ENCODE measurements at places on chromosomes 7 and 10.

GRCh38 chr10:68543004-68543918 lies 15.9 kb upstream of the SLC25A16 start:
- DNase-seq: no peak

- no peak for DNase-seq
Observed at GRCh38 chr10:114353383-114353782, 50.9 kb downstream of the AFAP1L2 start.

GRCh38 chr10:22629126-22629525 lies 85.3 kb downstream of the PIP4K2A start:
- no peak for DNase-seq

DNA sequence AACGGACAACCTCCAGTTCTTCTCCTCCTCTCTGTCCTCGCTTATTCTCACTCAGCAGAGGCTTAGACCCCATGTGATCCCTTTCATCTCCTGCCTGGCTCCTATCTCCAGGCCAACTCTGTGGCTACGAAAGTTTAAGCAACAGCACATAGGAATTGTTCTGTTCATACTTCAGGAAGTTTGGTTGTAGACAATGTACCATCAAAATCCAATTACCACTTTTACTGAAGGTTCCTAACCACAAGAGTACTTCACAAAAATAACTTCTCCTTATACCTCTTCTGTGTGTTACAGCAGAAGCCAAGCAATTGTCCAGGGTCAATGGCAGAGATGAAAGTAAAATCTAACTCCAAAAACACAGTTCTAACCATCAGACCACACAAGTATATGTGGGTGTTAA lies 80.0 kb downstream of the SLC25A13 start:
- DNase-seq: no peak

GRCh38 chr10:117503244-117504205 lies 39.0 kb upstream of the EMX2 start:
- no peak for DNase-seq

- DNase-seq: no peak
Observed at GRCh38 chr10:113100281-113100680, 150.2 kb downstream of the TCF7L2 start.

DNA sequence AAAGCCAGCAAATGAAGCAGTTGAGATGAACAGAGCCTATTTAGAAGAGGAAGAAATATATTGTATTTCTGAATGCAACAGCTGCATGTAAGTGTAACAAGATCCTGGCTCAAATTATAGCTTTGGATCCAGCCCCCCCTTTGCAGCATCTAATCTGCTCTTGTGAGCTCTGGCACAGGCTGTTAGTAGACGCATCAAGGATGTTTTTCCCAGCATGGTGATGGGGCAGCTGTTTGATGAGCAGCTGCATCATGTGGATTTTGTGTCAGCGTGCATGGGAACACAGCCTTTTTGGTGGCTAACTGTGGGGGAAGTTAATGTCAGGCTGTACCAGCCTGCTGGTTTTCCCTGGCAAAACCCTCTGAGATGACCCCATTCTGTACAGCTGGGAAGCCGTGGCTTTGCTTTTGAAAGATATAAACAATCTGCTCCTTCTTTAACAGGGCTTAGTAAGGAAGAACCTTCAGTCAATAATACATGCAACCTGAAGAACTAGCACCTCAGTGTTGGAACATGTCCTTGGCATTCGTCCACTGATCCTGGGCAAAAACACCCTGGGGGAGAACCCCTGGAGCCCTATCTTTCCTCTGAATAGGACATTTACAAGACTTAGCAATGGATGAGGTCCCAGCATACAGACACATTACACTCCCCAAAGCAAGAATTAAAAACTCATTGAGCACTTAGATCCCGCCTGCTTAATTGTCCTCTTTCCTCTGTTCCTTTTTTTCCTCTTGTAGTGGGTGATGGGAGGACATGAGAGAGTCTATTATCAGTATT lies 70.6 kb downstream of the NPS start:
- DNase-seq: no peak

DNA sequence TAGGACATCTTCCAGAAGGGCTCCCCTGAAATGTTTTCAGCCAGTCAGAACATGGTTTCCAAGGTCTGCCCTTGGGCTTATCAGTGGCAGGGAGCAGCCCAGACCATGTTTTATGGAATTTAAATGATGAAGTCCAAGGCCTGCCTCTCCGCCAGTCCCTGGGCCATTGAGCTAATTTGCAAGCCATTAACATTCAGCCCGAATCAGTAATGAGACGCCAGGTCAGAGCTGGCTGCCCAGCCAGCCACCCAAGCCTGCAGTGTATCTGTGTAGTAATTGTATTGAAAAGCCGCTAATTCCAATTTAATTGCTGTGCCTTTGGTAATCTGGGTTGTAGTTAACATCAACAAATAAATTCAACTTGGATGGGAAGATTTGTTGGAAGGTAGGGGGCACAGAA lies 131.4 kb downstream of the PAXIP1 start:
- no peak for DNase-seq

DNA sequence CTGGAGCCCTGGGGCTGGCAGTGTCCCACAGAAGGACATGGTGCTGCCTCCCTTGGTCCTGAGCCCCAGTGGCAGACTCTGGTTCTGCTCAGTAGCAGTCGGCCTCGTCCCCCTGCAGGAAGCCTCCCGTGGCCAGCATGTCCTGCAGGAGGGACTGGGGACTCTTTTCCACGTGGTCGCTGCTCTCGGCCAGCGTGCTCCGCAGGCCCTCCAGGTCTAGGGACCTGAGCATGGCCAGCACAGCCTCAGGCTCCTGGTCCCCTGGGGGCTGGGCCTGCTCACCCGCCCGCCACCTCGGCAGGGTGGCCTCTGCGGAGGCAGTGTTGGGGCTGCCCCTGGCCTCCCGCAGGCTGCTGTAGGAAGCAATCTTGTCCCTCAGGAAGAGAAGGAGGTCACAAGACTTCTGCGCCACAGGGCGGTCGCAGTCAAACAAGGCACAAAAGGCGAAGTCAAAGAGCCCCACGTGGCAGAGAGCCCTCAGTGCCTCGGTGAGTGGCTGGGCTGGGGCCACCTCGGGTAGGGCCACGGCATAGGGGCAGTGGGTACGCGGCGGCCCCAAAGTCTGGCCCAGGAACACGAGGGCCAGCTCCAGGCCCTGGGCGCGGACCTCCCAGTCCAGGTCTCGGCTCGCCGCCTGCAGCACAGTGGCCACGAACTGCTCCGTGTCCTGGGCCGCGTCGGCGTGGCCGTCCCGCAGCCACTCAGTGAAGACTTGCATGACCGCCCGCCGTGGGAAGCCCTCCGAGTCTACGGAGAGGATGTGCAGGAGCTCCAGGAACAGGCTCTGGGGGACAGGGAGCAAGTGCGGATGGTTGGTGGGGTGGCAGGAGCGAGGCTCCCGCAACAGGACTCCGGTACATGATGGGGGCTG lies 17.1 kb downstream of the BRAT1 start:
- no peak for DNase-seq

GRCh38 chr10:102632394-102633111 lies 11.7 kb upstream of the TRIM8 start:
- DNase-seq: no peak

DNA sequence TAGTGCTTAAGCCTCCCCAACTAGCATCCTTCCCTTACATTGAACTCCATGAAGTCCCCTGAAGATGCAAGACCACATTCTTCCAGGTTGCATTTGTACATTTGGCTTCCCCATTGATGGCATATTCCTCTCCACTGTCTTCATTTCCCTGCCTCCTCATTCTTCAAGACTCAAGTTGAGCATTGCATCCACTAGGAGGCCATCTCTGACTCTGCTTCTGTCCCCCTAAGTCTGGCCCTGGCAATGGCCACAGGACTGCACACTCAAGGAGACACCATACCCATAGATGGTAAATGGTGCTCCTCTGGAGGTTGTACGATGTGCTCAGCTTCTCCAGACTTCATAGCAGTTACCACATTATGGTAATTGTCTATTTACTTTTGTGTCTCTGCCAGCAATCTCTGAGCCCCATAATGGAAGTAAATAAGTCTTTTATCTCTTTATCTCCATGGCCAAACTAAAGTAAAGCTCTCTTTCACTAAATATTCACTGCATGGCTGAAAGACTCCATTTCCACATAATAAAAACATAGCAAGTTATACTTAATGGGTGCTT lies 112.6 kb downstream of the PTPRZ1 start:
- no peak for DNase-seq

GRCh38 chr10:46012746-46013145 lies 17.7 kb downstream of the NCOA4 start:
- DNase-seq: no peak

- DNase-seq: no peak
Observed at GRCh38 chr10:3689871-3690510, 95.0 kb downstream of the KLF6 start.

GRCh38 chr10:7305053-7305452 lies 105.8 kb downstream of the SFMBT2 start:
- no peak for DNase-seq

- DNase-seq: no peak
Observed at GRCh38 chr7:147276106-147276505, 1159.5 kb downstream of the CNTNAP2 start.

GRCh38 chr7:151351967-151352366 lies 10.4 kb downstream of the NUB1 start:
- DNase-seq: peak; percentile 27

GRCh38 chr7:68998136-68998535 lies 600.1 kb upstream of the AUTS2 start:
- no peak for DNase-seq

GRCh38 chr7:93036807-93037206 lies 81.0 kb downstream of the SAMD9 start:
- no peak for DNase-seq

DNA sequence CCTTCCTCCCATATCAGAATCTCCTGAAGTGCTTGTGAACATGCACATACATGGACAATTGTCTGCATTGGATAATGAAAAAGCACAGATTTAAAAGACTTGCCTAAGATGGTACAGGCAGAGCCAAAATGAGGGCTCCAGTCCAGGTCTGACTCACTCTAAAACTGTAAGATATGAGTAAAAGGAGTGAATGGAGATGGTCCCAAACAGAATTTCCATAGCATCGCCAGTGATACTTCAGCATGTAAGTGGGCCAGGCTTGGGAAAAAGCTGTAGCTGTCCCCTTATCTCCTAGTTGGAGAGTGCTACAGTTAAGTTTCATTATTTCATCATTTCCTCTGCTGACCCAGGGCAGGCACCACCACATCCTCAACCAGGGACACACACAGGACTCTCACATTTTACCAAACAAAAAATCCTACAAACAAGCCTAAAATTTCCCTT lies 26.4 kb upstream of the IL6 start:
- DNase-seq: no peak

DNA sequence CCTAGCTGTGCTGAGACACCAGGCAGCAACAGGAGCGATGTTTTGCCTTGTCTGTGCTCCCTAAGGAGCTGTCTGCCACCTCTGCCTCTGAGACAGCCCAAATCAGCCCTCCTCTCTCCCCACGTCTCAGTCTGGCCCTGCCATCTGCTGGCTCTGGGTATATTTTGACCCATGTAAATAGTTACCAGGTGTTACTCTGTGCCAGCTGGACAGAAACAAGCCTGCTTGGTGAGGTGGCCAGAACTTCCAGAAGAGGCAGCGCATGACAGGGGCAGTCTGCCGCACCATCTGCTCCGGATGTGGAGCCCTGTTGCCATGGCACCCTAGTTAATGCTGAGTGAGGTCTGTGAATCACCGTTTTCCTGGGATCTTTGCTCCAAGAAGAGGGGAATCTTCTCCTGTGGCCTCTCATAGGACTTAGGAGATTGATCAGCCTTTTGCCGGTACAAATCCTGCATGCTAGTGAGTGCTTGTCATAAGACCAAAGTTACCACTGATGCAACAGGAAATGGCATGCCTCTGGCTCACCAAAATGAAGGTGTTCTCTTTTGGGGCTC lies 31.8 kb downstream of the GSTO2 start:
- DNase-seq: no peak

- no peak for DNase-seq
Observed at GRCh38 chr10:25530306-25530705, 355.5 kb downstream of the GPR158 start.
